Stimulated activated CD8-positive, alpha-beta memory T cell treated with anti-CD3 and anti-CD28 coated beads, Interleukin-4, amount 100 ng/mL, for 4 hours (primary cell): ENCODE measurements at places on chromosomes 7 and 10.
A peak's percentile ranks its signal among the peaks of the same experiment; 100 is the strongest.

GRCh38 chr10:121455377-121455776 lies 142.9 kb downstream of the FGFR2 start:
- no peak for DNase-seq

GRCh38 chr7:51452694-51453093 lies 136.1 kb upstream of the COBL start:
- no peak for DNase-seq

GRCh38 chr10:125161707-125162119 lies 1.4 kb upstream of the CTBP2 start:
- no peak for DNase-seq

GRCh38 chr10:76115471-76116155 lies 684.2 kb downstream of the LRMDA start:
- no peak for DNase-seq

DNA sequence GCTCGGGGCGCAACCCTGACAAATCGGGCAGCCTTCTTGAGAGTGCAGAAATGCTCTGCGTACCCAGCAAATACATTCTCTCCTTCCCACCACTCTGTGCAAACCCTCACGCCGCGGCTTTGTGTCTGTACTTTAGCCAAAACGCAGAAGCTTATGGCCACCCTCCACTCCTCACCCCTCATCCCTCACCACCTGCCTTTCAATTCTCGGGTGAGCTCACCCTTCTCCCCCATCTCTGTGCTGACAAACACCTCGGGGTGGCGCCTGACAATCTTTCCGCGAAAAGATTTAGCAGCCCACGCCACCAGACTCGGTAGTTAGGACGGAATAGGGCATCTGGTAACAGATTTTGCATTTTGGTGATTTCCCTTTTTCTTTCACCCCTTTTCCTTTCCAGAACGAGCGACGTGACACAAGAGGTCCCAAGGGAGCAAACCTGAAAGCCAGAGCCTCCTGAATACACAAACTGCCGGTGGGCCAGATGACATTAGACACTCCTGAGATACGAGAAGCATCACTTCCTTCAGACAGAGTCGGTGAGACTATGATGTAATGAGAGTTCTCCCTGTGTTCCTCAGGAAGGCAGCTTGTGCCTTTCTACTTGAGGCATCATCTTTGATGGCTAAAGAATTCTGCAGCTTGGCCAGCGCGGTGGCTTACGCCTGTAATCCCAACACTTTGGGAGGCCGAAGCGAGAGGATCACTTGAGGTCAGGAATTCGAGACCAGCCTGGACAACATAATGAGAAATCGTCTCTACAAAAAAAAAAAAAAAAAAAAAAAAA lies 671 bp upstream of the ATAD1 start:
- DNase-seq = peak; percentile 37
